Naive thymus-derived CD4-positive, alpha-beta T cell (primary cell): ENCODE measurements at places on chromosomes 4 and X. TPM values are rescaled to one million over a fixed set of nuclear protein-coding genes. Genes with fewer than 3 reads are reported as not detected.

The TMEM255A gene
- 1.2 TPM for total RNA-seq

The CABS1 gene
- total RNA-seq, result not detected in 2 replicates

The KLHL13 gene
- 0.34 TPM for total RNA-seq

The TRPC3 gene
- not detected for total RNA-seq

The TMEM156 gene
- 8.9 TPM for total RNA-seq

The MED28 gene
- 79.2 TPM for total RNA-seq

The GASK1B gene
- total RNA-seq, result 1.00 TPM

The PRDX4 gene
- total RNA-seq, result 10.0 TPM

The CTAG2 gene
- total RNA-seq, result not detected

The EDA2R gene
- total RNA-seq, result 5.1 and 5.8 TPM in 2 replicates

The MTMR8 gene
- total RNA-seq, result 9.4 TPM

The PTPN13 gene
- total RNA-seq, result not detected

The TMEM47 gene
- total RNA-seq, result not detected
